Activated gamma-delta T cell (primary cell): ENCODE measurements at places on chromosomes 12 and 14.

DNA sequence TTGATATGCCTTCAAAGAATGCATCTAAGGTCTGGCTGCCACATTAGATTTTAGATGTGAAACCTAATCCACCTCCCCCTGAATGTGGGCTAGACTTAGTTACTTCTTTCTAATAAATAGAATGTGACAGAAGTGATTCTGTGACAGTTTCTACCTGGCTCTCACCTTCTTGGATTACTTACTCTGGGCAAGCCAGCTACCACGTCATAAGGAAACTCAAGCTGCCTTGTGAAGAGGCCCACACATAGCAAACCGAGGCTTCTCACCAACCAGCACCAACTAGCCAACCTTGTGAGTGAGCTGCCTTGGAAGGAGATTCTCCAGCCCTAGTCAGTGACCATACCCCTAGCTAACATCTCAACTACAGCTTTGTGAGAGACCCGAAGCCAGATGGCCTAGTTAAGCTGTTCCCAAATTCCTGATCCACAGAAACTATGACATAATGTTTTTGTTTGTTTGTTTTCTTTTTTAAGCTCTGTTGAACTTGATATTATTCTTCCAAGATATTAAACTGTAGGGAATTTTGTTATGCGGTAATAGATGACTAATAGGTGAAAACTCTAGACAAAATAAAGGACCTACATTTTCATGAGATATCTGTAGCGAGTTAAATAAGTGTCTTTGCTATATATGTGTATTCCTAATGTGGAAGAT is 6.2 kb downstream of the GPR19 start:
- no peak for DNase-seq

DNA sequence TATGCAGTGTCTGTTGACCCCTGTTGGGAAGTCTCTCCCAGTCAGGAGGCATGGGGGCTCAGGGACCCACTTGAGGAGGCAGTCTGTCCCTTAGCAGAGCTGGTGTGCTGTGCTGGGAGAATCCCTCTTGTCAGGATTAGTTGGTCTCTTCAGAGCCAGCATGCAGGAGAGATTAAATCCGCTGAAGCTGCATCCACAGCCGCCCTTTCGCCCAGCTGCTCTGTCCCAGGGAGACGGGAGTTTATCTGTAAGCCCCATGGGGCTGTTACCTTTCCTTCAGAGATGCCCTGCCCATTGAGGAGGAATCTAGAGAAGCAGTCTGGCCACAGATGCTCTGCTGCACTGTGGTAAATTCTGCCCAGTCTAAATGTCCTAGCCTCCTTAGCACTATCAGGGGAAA is 13.1 kb upstream of the KLRC1 start:
- DNase-seq = no peak

DNA sequence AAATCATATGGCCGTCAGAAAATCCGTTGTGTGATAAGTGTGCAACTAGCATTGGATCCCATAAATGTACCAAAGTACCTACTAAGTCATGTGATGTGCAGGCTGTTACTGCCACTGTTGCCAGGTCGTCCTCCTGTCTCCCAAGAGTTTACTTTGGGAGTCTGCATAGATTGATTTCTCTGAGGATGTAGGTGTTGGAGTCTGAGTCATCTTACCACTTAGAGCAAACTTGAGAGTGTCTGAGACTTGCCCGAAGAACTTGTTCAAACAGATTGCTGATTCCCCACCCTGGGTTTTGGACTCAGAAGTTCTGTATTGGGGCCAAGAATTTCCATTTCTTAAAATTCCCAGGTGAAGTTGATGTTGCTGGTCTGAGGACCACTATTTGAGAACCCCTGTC is 11.4 kb downstream of the TMX1 start:
- no peak for DNase-seq

- no peak for DNase-seq
Observed at GRCh38 chr12:112017041-112017440, 3.8 kb downstream of the ERP29 start.

- DNase-seq = no peak
Observed at GRCh38 chr12:68587448-68587873, 23.2 kb upstream of the RAP1B start.

- no peak for DNase-seq
Observed at GRCh38 chr14:30559638-30560091, 707 bp downstream of the G2E3 start.

GRCh38 chr12:47709237-47709636 is 3.4 kb upstream of the RPAP3 start:
- no peak for DNase-seq

DNA sequence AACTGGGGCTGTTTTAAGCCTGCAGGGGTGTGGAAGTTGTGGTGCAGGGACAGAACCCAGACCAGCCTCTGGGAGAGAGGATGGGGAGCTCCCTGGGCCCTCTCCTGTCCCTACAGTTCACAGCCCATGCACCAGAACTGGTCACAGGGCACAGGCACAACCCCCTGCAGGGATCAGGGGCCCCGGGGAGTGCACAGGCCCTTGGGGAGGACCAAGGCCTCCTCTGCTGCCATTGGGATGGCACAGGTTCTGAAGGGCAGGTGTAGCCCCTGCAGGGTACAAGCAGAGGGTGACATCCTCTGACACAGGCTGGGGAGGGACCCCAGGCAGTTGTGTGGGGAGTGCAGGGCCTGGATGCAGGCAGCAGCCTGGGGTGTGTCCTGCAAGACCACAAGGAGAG is 66.4 kb upstream of the SFSWAP start:
- no peak for DNase-seq

- no peak for DNase-seq
Observed at GRCh38 chr14:104384776-104385071, 194.8 kb upstream of the C14orf180 start.

DNA sequence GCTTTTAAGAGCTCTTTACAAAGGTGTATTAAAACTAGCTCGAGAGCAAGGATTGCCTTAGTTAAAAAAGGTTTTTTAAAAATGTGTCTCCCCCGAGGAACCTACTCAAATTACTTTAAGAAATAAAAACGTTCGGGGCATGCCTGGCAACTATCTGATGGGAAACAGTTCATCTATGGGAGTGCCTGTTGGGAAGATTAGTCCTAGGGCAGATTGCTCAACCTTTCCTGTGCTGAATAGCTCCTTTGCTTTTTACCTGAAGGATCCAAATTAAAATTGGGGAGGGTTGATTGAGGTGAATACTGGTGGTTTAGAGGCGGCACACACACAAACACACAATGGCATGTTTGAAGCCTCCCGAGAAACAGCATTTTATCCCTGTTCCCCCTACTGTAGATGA is 541.4 kb upstream of the ATP2B1 start:
- DNase-seq = no peak

DNA sequence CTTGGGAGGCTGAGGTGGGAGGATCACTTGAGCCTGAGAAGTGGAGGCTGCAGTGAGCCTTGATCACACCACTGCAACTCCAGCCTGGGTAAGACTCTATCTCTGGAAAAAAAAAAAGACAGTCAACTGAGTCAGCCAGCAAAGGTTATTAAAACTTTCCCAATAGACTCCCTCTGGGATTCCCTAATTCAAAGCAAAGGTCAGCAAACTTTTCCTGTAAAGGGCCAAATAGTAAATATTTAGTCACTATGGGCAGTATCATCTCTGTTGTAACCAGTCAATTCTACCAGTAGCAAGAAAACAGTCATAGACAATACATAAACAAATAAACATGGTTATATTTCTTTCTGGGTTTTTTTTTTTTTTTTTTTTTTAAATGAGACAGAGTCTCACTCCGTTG is 122.5 kb downstream of the IPO8 start:
- no peak for DNase-seq

DNA sequence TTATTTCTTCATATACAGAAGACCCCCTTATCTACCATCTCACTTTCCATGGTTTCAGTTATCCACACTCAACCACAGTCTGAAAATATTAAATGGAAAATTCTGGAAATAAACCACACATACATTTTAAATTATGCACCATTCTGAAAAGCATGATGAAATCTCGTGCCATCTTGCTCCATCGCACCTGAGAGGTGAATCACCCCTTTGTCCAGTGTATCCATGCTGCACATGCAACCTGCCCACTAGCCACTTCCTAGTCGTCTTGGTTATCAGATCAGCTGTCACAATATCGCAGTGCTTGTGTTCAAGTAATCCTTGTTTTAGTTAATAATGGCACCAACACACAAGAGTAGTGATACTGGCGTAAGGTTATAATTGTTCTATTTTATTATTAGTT is 145.7 kb downstream of the C12orf42 start:
- no peak for DNase-seq

DNA sequence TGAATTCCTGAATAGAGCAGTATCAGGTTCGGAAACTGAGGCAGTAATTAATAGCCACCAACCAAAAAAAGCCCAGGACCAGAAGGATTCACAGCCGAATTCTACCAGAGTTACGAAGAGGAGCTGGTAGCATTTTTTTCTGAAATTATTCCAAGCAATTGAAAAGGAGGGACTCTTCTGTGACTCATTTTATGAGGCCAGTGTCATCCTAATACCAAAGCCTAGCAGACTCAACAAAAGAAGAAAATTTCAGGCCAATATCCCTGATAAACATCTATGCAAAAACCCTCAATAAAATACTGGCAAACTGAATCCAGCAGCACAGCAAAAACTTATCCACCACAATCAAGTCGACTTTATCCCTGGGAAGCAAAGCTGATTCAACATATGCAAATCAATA is 202.3 kb upstream of the SLC16A7 start:
- DNase-seq = no peak

DNA sequence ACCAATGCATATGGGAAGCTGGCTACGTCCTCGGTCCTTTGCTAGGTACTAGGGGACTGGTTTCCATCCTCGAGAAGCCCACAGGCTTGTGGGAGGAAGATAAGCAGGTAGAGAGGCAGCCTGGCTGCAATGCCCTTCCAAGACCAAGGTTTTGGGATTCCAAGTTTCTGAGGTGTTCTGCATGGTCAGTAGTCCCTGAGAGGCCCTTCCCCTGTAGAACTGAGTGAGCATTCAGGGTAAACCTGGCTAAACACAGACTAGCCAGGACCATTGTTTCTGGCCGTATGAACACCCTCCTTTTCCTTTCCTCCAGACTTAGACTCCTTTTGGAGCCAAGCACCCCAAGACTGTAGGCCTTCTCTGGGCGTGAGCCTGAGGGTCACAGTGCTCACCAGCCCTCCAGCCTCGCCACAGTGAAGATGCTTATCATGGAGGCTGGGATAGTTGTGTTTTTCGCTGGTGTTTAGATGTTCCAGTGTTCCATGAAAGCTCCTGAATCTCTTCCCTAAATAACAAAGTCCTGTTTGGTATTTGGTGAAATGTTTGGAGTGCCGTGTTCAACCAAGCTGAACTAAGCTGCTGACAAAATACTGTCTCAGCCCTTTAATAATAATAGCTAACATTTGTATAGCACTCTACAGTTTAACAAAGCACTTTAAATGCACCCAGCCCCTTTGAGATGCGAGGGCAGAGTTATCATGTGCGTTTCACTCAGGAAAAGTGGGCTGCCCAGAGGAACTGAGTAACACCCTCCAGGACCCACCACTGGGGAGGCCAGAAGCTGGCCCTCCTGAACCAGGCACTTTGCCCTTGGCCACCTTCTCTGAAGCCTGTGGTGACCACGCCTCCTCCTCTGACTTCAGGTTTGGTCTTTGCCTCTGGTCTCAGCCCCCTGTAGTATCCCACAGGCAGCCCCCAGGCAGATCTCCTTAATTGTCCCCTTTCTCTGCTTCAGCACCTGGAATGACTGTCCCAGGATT is 284.5 kb downstream of the CACNA1C start:
- no peak for DNase-seq

DNA sequence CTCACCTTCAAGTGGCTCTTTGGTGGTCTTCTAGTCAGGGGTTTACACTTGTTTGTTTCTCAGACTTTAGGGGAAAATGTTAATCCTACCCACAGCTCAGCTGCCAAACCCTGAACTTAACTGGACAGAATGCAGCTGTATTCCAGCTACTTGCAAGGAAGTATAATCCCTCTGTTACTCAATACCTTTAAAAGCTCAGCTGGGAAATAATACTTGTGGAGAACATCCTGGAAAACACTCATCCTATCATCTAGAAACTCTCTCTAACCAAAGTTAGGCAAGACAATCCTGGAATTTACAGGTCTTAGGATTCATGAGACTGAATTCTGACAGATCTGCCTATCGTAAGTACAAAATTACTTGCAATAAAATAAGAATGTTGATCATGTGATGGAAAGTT is 404.1 kb downstream of the ADAMTS20 start:
- DNase-seq = no peak

DNA sequence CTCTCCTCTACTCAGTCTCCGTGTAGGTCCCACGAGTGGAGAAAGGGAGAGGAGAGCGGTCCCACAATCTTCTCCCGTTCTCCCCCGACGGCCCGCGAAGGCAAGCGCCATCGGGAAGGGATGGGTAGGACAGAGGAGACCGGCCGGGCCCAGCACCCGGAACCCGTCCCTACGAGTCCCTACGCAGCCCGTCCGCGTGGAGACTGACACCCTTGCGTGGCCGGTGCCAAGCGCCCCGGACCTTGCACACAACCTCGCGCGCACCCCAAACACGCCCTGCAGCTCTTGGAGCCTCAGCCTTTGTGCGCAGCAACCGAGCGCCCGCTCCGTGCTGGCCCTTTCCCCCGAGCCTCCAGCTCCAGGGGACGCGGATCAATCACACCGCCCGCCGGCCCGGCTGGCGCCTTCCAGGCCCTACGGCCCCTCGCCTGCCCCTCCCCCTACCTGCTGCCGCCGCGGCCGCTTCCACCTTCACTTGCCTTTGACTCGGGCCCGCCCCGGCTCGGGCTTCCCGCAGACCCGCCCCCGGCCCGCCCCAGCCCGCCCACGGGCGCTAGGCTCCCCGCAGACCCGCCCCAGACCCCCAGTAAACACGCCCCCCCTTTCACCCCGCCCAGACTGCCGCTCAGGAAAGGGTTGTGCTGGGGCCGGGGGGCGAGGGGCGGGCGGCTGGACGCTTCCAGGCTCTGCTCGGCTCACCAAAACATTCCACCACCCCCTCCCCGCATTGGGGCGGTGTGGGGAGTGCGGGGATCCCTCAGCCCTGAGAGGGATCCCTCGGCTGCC is at the start of gene NDRG2:
Gene NDRG2 (minus strand): TSS at position 477 of the 786 bp plus-strand sequence. CDS start 1,746 bp downstream, outside the sequence.
- DNase-seq = peak; percentile 68

- DNase-seq = no peak
Observed at GRCh38 chr12:109589691-109590245, 16.2 kb downstream of the MVK start.

- no peak for DNase-seq
Observed at GRCh38 chr14:100654025-100654813, 67.0 kb upstream of the BEGAIN start.

DNA sequence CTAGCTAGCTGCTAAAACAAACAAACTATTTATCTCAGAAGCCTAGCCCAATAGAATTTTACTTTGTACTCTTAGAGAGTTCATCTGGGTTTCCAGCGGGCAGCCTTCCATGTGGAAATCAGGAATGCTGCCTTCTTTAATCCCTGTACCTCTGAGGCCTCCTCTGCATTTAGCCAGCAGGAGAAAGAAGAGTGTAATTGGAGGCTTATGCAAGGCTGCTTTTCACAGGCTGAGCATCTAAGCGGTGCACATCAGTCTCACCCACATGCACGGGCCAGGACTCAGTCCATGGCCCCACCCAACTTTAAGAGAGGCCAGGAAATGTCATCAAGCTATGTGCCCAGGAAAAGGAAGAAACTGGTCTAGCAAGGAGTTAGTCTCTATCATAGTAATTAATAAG is 14.0 kb upstream of the PTGDR start:
- DNase-seq = no peak

- no peak for DNase-seq
Observed at GRCh38 chr14:50750323-50750722, 80.6 kb downstream of the NIN start.

GRCh38 chr12:81207173-81207572 is 129.3 kb downstream of the ACSS3 start:
- no peak for DNase-seq
